ENCODE measurements at places on chromosomes 7 and 10.
A peak's percentile ranks its signal among the peaks of the same experiment; 100 is the strongest.

GRCh38 chr10:114271075-114271778, 32.2 kb downstream of the VWA2 start:
- no peak for DNase-seq

GRCh38 chr7:122470859-122471258, 166.3 kb upstream of the FEZF1 start:
- no peak for DNase-seq

GRCh38 chr10:93436591-93437085, 45.5 kb downstream of the MYOF start:
- no peak for DNase-seq

GRCh38 chr7:132453826-132454225, 122.4 kb downstream of the PLXNA4 start:
- DNase-seq: no peak

GRCh38 chr7:107914831-107915230, 23.8 kb downstream of the DLD start:
- no peak for DNase-seq

DNA sequence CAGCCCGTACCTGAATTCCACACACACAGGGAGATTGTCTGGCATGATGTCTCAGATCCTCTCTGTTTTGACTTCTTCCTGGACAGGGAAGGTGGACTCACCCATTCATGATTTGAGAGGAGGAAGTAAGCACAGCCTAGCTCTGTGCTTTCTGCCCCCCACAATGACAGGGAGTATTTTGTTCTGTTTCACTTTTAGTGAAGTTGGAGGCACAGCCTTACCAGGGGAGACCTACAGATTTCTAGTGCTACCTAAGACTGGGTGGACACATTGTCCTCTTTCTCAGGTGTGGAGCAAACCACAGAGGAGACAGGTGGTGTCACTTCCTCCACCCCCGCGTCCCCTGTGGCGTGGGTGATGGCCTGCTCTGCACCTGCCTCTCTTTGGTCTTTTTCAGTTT, 408.6 kb upstream of the PFKP start:
- no peak for DNase-seq

GRCh38 chr7:49127359-49127913, 203.1 kb downstream of the CDC14C start:
- no peak for DNase-seq

GRCh38 chr7:110407242-110407641, 683.7 kb upstream of the LRRN3 start:
- no peak for DNase-seq

- peak; percentile 13 for DNase-seq
These were observed 267.3 kb upstream of the NPVF start for GRCh38 chr7:25495342-25496250.

All from NCI-H187 treated with DMSO at 0.1 percent for 48 hours (cell line).